Fibroblast of skin of right quadriceps (primary cell): ENCODE measurements at places on chromosomes 1 and 21.
A peak's percentile ranks its signal among the peaks of the same experiment; 100 is the strongest.

DNA sequence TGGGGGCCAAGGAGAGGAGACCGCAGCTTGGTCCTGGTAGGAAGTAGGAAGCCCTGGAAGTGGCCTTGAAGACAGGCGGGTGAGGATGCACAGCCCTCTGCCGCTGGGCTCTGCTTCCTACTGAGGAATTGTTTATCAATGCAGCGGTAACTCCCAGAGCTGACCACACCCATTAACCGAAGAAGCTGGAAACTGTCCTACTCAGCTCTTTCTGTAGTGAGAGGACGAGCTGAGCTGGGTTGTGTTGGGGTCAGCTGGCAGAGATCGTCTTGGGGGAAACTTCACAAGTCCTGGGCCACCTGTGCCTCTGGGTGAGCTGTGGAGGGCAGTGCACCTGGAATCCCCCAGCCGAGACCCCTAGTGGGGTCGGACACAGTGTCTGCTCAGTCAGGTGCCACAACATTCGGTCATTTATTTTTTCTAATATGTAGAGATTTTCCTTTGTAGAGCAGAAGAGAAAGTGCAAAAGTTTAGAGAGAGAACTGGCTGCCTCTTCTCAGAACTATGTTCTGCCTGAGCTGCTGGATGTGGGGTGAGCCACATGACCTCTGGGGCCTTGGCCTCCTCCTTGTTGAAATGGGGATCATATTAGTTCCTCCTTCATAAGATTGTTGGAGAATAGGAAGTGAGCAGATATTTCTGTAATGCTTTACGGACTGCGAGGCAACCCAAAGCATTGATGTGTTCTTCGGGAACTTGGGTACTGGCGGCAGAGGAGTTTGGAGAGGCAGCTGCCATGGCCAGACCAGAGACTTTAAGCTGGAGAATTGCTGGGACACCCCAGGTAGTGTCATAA, 3.6 kb downstream of the NECAP2 start:
- no peak for DNase-seq

- DNase-seq: no peak
Measured at GRCh38 chr21:38841472-38841871, 35.7 kb downstream of the ETS2 start.

- no peak for DNase-seq
Measured at GRCh38 chr1:46581681-46582455, 22.2 kb downstream of the MKNK1 start.

DNA sequence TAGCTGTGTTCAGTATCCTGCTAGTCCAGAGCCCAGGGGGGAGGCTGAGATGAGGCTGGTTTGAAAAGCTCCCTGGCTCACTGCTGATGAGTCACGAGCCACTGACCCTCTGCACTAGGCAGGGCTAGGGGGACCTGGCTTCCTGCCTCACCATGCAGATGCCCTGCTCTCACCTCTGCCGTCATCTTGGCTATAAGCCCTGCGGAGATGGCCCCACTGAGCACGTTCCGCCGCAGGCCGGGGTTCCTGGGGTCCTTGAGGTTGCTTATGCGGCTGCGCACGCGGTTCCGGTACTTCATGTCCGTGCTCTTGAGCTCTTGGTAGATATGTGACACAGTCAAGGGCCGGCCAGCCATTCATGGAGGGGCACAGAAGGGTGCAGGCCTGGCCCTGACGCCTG, 24.1 kb upstream of the ZNF436 start:
- DNase-seq: peak; percentile 68

DNA sequence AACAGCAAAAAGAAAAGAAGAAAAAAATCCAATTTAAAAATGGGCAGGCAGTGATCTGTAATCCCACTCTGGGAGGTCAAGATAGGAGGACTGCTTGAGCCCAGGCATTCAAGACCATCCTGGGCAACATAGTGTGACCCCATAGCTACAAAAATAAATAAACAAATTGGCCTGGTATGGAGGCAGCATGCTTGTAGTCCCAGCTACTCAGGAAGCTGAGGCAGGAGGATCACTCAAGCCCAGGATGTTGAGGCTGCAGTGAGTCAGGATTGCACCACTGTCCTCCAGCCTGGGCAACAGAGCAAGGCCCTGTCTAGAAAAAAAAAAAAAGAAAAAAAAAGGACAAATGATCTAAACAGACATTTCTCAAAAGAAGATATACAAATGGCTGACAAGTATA, 99.6 kb downstream of the EIF4G3 start:
- peak; percentile 49 for DNase-seq

GRCh38 chr1:181112071-181112929, 23.8 kb downstream of the IER5 start:
- peak; percentile 92 for DNase-seq

DNA sequence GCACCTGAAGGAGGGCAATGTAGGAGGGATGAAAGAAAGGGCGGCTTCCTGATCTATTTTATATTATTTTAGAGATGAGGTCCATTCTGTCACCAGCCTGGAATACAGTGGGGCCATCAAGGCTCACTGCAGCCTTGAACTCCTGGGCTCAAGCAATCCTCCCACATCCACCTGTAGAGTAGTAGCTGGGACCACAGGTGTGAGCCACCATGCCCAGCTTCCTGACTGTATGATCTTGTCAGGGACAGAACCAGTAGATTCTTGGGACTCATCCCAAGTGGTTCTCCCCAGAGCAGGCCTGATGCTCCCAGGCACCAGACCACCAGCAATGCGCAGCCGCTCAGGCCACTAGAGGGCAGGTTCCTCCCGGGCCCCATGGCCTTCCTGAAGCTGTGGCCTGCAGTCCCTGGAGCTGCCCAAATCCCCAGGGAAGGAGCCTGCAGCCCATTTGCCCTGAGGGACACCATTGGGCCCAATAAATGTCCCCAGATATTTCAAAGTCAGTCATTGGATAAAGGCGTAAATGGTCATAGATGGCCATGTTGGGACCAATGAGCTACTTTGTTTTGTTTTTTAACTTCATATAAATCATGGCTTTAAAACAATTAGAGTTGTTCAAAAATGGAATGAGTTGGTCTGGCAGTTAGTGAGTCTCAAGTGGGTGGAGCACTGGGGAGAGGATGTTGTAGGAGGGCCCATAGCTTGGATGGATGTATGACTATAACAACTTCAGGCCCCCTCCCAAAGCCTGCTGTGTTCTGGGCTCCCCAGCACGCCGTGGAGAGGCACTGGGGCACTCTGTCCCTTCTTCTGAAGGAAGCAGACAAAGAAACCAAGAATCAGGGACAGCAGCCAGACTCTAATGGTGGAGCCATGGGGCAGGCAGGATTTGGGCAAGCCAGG, 44.7 kb upstream of the GOLT1A start:
- DNase-seq: peak; percentile 52

DNA sequence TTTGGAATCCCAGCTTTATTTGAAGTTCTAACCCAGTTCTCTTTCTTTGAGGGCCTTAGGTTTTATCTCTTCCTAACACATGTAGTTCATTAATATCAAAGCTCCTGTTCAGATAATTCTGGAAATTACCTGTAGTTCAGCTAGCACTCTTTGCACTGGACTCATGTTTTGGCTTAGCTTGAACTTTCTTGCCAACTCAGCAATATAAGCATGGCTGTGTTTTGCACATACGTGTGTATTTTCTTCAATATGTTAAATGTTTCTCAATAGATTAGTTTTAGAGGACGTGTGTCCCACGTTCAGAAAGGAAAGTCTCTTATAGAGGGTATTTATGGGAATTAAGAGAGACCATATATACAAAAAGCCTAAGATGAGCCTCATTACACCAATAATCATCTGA, 271.8 kb upstream of the USP25 start:
- no peak for DNase-seq

DNA sequence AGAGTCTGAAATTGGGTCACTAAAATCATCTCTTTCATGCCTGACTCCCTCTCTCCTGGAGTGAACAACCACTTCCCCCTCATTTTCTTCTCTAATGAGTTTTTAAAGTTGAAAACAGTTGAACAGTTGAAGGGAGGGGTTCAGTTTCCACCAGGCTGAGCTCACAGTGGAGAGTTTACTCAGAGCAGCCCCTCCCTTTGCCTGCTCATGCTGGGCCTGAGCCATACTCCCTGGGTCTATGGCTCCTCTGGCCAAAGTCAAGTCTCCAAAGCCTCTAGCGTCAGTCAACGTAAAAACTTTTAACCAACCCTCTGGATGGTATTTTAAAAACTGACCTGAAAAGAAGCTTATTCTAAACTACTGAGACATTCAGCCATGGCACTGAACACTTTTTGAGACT, 100.8 kb upstream of the RNPC3 start:
- no peak for DNase-seq

DNA sequence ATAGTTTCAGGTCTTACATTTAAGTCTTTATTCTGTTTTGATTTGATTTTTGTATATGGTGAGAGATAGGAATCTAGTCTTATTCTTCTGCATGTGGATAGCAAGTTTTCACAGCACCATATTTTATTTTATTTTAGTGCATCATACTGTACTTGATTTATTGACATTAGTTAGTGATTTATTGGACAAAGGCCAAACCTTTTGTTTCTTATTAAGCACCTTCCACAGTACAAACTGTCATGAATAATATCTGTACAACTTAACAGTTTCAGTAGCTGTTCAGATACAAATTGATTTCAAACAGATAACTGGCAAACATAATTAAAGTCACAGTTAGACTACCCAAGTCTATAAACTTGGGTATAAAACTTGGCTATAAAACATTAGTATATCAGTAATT, 15.8 kb downstream of the CD1D start:
- no peak for DNase-seq

DNA sequence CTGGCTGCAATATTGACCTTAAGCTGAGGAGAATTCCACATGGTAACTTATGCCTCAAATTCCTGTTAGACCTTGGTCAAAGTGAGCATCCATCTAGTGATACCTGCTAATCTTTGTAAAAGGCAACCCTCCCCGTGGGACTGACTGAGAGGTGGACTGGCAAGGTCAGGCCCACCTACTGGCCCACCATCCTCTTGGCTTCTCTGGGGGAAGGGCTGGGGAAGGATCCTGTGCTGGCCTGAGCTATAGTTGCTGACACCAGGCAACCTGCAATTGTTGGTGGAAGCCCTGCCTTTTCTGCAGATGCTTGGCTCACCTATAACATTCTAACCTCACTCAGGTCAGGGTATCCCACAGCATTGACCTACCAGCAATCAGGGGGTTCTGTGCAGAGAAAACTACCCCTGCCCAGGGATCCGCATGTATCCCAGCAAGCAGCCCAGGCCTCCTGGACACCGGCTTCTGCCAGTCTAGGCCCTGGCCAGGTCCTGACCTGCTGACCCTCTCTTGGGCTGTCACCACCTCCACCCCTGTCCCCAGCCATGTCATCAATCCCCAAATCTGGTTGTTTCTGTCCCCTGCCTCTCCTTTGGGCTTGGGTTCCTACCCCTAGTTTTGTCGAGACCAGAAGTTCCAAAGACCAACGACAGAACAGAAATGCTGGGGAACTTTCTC, 108.1 kb upstream of the EDN2 start:
- DNase-seq: no peak

DNA sequence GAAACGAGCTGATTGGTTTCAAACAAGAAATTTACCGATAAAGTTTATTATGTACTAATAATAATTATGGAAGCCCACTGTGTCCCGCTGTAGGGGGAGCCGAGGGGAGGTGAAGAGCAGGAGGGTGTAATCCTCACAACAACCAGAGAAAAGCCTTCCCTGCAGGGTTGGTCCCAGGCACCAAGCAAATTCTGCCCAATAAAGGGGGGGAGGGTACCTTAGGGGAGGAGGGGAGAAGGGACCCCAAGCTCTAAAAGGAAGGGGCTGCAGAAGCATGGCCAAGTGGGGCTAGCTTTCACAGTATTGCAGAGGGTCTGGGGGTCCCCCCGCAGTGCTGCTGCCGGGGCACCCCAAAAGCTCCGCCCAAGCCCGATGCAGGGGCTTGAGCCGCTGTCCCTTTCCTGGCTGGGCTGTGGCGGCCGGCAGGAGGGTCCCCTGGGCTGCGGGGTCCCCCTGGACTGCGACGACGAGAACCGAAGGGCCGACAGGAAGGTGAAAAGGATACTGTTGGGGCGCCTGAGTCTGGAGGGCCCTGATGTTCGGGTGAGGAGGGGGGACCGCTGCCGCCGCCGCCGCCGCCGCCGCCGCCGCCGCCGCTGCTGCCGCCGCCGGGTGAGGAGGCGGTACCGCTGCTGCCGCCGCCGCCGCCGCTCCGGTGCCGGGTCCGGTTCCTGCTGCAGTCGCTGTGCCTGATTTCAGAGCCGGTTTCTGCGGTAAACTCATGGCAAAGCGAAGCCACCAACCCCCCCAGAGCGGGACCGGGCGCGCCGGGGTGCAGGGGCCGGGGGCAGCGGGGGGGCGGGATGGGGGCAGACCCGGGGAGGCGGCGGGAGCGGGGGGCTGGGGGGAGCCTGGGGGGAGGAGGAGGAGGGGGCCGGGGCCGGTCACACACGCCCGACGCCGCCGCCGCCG, 771 bp downstream of the EIF4G3 start:
- peak; percentile 21 for DNase-seq

DNA sequence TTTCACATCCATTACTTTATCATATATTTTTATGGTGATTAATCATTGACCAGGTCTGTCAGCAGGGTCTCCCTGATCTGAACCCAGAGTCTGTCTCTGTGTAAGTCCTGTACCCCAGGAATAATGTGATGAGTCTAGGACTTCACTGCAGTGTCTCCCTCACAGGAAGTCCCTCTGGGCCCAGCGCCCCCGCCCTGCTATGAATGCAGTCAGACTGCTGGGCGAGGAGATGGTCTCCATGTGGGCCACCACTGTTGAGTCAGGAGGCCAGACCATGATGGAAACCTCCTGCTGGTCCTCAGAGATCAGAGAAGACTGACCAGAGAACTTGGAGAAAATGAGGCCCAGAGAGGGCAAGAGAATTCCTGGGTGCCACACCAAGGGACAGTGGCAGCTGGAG, 9.5 kb downstream of the TMEM222 start:
- DNase-seq: no peak

DNA sequence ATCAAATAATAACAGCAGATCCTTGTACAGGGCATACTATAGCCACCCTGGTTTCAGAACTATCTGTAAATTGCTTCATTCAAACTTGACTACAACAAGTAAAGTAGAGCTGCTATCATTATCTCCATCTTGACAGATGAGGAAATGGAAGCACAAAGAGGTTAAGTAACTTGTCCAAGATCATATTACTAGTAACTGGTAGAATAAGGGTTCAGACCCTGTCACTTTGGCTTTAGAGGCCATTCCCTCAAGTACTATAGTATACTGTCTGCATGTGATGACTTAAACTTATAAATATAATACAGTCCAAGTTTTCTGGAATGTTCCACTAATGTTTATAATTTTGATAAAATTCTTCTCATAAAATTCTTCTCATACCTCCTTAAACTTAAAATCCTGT, 24.8 kb downstream of the PGM1 start:
- peak; percentile 29 for DNase-seq
